Spleen (tissue), 13 donors: ENCODE measurements at places on chromosomes 7 and 10. TPM values are rescaled to one million over a fixed set of nuclear protein-coding genes. Genes with fewer than 3 reads are reported as not detected.
A peak's percentile ranks its signal among the peaks of the same experiment; 100 is the strongest.

Gene HYAL4
- polyA plus RNA-seq: not detected

Gene GRID2IP
- not detected for polyA plus RNA-seq

Gene LRRC17
- polyA plus RNA-seq: 0.70 TPM

Gene HKDC1
- polyA plus RNA-seq: 1.1 TPM

GRCh38 chr7:2641406-2642393 lies 9.9 kb downstream of the TTYH3 start:
- peak; percentile 90 for DNase-seq

- DNase-seq: no peak
Measured at GRCh38 chr10:67575532-67575931, 120.5 kb downstream of the CTNNA3 start.

DNA sequence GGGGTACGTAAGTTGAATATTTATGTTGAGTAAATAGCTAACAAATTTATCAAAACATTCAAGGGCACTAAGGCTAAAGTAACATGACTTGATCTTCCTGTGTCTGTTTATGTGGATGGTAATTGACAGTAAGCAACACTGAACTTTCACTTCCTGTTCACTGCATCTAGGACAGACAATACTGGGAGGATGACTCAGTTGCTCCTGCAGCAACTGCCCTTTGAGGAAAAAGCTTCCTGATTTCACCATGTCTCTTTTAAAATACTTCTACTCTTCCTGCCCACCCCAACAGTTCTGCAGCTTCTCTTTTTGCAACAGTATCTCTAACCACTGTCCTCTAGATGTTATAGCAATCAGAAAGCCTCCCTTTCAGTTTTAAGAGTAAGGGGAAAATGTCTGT lies 76.6 kb upstream of the HGF start:
- DNase-seq: no peak

GRCh38 chr7:37817591-37817960 lies 30.8 kb upstream of the NME8 start:
- no peak for DNase-seq

GRCh38 chr10:86449926-86450558 lies 71.5 kb downstream of the WAPL start:
- no peak for DNase-seq

DNA sequence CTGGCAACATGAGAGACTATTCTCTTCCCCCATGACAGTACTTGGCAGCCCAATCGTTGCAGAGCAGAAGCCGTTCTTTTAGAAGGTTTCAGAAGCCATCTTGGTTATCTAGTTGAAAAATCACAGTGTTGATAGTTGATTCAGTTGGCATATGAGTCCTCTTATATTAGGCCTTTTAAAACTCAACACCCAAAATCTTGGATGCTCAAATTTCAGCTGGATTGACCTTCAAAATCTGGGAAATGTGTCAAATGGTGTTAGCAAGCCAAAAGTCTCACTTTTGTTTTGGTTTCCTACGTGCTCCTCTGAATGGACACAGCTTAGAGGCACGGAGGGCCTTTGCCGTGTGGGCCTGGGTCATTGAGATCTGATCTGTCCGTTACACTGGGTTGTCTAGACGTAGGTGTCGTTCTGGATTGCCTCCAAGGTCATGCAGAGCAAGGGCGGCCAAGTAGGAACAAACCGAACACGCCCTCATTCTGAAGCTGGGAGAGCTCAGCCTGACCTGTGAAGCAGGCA lies 59.3 kb upstream of the BMPER start:
- no peak for DNase-seq
